ENCODE measurements at places on chromosomes 3 and 15. TPM values are rescaled to one million over a fixed set of nuclear protein-coding genes. Genes with fewer than 3 reads are reported as not detected.
A peak's percentile ranks its signal among the peaks of the same experiment; 100 is the strongest.

- H3K4me1 ChIP-seq = peaks cover 3% of the 10 kb centered on the region
- no peak overlapping the region for H3K27ac ChIP-seq
- no peaks in the 10 kb centered on the region for H3K27me3 ChIP-seq
- no peak overlapping the region for H3K4me3 ChIP-seq
- no peaks in the 10 kb centered on the region for H3K36me3 ChIP-seq
These were observed 375.8 kb upstream of the ARL6 start for GRCh38 chr3:97388774-97389173.

DNA sequence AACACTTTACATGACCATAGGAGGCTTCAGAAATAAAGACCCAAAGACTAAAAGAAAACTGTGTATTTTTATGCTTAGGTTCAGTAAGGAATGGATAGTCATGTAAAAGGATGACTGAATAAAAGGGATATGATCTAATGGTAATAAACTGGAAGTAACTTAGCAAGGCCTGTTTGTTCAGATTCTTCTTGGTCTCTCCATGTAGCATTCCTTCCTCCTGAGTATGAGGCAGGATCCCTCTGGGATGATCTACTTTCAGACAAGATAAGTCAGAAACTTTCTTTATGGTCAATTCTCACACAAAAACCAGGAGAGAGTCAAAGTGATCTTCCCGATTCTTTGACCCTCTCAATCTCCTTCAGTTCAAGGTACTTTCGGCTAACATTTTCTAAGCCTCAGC, 340.8 kb upstream of the DCBLD2 start:
- no peaks in the 10 kb centered on the region for H3K36me3 ChIP-seq
- DNase-seq = no peak
- H3K27ac ChIP-seq = no peak overlapping the region
- H3K4me3 ChIP-seq = no peak overlapping the region

CHRFAM7A gene
- total RNA-seq = 3.3 TPM

DUOXA2 gene
- not detected for total RNA-seq

DNA sequence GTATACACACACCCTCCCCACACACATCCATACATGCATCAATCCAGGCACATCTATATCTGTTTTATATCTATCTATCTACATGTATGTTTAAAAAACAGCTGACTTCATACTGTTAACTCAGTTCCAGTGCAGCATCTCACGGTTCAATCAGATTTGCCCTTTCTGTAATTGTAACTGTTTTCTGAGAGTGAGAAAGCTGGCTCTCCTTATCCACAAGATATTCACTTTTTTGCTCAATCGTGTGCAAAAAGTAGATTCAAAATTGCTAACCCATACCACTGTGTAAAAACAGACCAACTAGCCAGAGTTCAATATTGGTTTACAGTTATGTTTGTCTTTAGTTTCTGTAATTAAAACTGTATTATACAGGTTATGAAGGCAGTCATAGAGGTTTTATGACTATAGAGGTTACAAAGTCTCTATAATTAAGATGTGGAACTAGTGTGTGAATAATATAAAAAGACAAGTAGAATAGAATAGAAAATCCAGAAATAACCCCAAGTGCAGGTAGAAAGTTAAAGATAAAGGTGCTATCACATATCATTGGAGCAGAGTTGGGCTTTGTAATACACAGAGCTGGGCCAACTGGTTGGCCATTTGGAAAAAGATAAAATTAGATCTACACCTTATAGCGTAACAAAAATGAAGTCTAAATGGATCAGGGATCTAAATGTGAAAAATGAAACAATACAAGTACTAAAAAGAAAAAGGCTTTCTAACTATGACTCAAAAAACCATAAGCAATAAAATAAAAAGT, 20.1 kb upstream of the MCF2L2 start:
- no peak overlapping the region for H3K27ac ChIP-seq
- H3K4me3 ChIP-seq = peak overlapping the region; percentile 80
- no peak for DNase-seq

GRCh38 chr15:38522922-38523321, 41.7 kb downstream of the RASGRP1 start:
- no peaks in the 10 kb centered on the region for H3K4me1 ChIP-seq
- no peaks in the 10 kb centered on the region for H3K27me3 ChIP-seq
- H3K27ac ChIP-seq = no peak overlapping the region
- H3K4me3 ChIP-seq = no peak overlapping the region
- DNase-seq = no peak

DNA sequence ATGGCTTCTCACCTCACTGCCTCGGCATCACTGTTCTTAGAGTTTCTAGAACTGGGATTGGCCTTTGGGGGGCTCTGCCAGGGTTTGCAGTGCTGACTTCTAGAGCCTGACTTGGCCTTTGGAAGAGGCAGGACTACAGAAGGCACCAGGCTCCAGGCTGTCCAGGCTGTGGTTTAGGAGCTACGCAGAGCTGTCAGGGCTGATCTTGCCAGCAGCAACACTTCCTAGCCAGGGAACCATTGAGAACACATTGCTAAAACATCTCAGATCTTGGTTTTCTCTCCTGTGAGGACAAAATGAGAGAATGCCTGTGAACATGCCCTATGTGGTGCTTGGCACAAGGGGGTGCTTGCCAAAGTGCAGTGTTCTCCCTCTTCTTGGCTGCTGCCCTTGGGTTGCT, 34.6 kb upstream of the APEH start:
- H3K4me3 ChIP-seq = no peak overlapping the region
- no peaks in the 10 kb centered on the region for H3K36me3 ChIP-seq
- no peaks in the 10 kb centered on the region for H3K27me3 ChIP-seq
- DNase-seq = no peak
- H3K27ac ChIP-seq = no peak overlapping the region
- no peaks in the 10 kb centered on the region for H3K4me1 ChIP-seq

DNA sequence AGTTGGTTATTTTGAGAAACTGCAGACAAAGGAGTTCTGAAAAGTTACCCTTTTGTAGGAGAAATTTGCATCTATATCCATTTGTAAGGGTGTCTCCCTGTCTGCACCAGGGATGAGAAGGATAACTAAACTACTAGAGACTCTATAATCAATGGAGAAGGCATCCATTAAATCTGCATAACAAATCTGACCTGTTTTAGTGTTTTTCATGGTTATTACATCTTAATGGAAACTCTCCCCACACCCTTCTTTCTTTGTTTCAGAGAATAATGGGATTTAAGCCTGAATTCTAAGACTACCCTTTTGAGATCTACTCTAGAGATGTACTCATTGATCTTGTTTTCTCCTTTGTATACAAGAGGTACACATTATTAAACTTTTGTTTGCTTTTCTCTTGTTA, 82.0 kb upstream of the DAZL start:
- no peak for DNase-seq
- no peak overlapping the region for H3K4me3 ChIP-seq
- H3K4me1 ChIP-seq = peaks cover 3% of the 10 kb centered on the region
- no peaks in the 10 kb centered on the region for H3K27me3 ChIP-seq

SLC51A gene
- 9.8 TPM for total RNA-seq

DNA sequence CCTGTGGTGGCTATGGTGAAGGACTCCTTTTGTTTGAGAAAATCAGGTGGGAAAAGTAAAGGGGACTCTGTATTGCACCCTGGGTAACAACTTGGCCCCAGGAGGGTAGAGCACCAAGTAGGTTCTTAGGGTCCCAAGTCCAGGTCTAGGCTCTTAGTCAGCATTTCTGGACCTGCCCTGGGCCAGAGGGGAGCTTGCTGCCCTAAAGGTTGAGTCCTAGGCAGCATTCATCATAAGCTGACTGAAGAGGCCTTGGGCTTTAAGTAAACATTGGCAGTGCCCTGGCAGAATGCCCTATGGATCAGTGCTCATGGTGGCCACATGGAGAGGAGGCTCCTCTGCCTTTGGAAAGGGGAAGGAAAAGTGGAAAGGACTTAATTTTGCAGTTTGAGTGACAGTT, 268.5 kb upstream of the CTNNB1 start:
- no peak overlapping the region for H3K4me3 ChIP-seq
- DNase-seq = no peak
- H3K27me3 ChIP-seq = no peaks in the 10 kb centered on the region

GRCh38 chr15:54502416-54503075, 524.3 kb downstream of the UNC13C start:
- no peak overlapping the region for H3K27ac ChIP-seq
- H3K4me3 ChIP-seq = no peak overlapping the region
- no peak for DNase-seq
- no peaks in the 10 kb centered on the region for H3K27me3 ChIP-seq
- H3K4me1 ChIP-seq = 0 out of 2 replicates have a peak, but pooled peaks cover 1% of the 10 kb centered on the region

DNA sequence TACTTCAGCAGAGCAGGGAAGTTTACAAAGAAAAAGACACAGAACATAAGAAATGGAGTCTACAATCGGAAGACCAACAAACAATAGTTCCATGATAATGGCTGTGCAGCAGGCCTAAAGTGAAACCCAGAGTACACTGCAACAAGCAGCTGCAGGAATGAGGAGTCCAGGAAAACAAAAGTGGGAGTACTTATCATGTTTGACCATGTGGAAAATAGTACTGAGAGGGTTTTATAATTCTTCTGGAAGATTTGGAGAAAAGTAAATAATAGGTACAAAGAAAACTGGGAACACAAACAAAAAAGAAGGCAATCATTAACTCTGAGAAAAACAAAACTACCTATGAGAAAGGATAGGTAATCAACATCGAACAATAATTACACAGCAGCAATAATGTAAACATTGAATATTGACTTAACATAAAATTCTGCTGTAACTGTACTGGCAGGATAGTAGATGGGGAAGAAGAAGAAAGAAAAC, 87.5 kb downstream of the NEK10 start:
- H3K4me1 ChIP-seq = no peaks in the 10 kb centered on the region
- no peaks in the 10 kb centered on the region for H3K27me3 ChIP-seq
- H3K4me3 ChIP-seq = no peak overlapping the region
- H3K36me3 ChIP-seq = no peaks in the 10 kb centered on the region
- H3K27ac ChIP-seq = no peak overlapping the region

- H3K4me1 ChIP-seq = no peaks in the 10 kb centered on the region
- H3K4me3 ChIP-seq = no peak overlapping the region
- no peaks in the 10 kb centered on the region for H3K27me3 ChIP-seq
- DNase-seq = no peak
These were observed 229.2 kb downstream of the MFSD1 start for GRCh38 chr3:159030886-159031679.

ZBTB20 gene
- total RNA-seq = 0.46 TPM

FBN1 gene
- total RNA-seq = 3.3 TPM

FGF12 gene
- 13.6 TPM for total RNA-seq

GABRB3 gene
- 163 TPM for total RNA-seq

PLSCR2 gene
- total RNA-seq = not detected

MAN2A2 gene
- 21.9 TPM for total RNA-seq

DNA sequence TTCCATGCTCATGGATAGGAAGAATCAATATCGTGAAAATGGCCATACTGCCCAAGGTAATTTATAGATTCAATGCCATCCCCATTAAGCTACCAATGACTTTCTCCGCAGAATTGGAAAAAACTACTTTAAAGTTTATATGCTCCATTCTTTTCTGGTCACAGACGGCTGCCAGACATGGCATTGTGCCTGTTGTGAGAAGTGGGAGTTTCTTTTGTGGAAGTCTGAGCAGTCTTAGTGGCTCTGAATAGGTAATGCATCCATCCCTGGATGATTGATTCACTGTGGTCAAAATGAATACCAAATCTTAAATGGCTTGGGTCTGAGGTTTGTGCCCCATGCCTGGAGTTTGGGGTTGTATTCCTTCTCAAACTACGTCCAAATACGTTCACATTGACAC, 274.5 kb upstream of the AZI2 start:
- no peak overlapping the region for H3K27ac ChIP-seq
- no peak for DNase-seq
- no peaks in the 10 kb centered on the region for H3K27me3 ChIP-seq
- no peak overlapping the region for H3K4me3 ChIP-seq
- peaks cover 4% of the 10 kb centered on the region for H3K4me1 ChIP-seq

DNA sequence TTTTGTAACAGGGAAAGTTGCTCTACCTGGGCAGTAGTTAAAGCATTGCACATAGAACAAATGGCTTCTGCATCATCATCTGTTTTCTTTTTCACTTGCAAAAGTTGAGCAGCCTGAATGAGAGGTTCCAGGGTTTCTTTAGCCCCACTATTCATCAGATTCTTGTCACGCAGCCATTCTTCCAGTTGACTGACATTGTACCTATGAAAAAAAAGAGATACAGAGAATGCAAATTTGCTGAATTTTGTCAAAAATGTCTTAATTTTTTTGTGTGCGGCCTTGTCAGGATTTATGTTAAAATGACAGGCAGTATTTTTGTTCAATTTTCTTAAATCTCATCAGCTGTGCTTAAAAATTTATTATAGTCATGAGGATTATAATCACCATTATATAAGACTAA, 21.4 kb upstream of the MYO5C start:
- no peak overlapping the region for H3K27ac ChIP-seq
- no peaks in the 10 kb centered on the region for H3K4me1 ChIP-seq
- H3K27me3 ChIP-seq = no peaks in the 10 kb centered on the region
- no peak overlapping the region for H3K4me3 ChIP-seq
- no peak for DNase-seq
- H3K36me3 ChIP-seq = peaks cover 21% of the 10 kb centered on the region

LTF gene
- total RNA-seq = 0.80 TPM

GRCh38 chr3:151197981-151198767, 4.8 kb downstream of the GPR171 start:
- H3K27ac ChIP-seq = no peak overlapping the region
- no peaks in the 10 kb centered on the region for H3K36me3 ChIP-seq
- DNase-seq = no peak

CHRD gene
- 0.63 TPM for total RNA-seq

DNA sequence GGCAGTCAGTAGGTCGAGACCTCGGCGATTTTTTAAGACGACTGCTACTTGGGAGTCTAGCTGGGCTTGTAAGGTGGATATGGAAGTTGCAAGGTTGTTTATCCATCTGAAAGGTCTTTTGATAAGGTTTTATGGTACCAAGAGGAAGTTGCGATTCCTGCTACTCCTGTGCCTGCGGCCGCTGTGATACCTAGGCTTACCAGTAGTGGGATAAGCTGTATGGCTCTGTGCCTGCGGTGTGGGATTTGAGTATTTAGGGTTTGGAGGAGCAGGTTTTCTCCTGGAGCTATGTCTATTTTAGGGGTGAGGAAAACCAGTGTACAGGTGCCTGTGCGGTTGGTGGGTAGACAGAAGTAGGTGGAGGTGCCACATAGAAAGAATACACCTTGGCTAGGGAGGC, 1059.8 kb downstream of the SI start:
- H3K4me1 ChIP-seq = no peaks in the 10 kb centered on the region
- no peaks in the 10 kb centered on the region for H3K27me3 ChIP-seq
- DNase-seq = no peak
- no peak overlapping the region for H3K4me3 ChIP-seq

DNA sequence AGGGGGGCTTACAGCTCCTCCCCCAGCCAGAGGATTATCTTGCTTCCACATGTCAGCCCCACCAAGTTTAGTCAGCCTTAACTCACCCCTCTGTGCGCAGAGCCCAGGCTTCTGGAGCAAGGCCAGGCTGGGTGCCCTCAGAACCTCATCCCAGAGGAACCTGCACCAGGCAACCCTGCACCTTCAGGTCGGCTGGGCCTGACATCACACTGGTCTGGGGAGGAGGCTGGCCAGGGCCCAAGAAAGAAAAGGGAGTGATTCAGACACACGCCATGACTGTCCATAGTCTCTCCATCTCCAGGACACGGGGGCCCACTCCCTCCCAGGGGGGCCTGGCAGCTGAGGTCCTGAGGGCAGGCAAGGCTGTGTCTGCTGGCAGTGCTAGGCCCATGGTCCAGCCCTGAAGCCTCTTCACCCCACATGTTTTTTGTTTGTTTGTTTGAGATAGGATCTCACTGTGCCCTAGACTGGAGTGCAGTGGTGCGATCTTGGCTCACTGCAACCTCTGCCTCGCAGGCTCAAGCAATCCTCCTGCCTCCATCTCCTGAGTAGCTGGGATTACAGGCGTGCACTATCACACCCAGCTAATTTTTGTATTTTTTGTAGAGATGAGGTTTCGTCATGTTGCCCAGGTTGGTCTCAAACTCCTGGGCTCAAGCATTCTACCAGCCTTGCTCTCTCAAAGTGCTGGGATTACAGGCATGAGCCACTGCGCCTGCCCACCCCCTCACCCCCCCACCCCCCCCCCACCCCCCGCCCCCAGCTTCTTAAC, 11.1 kb downstream of the TNK2 start:
- no peaks in the 10 kb centered on the region for H3K27me3 ChIP-seq
- no peak overlapping the region for H3K4me3 ChIP-seq
- H3K4me1 ChIP-seq = no peaks in the 10 kb centered on the region
- H3K36me3 ChIP-seq = no peaks in the 10 kb centered on the region

Measured in H1 (cell line).